ENCODE measurements at places on chromosomes 16 and 17.

DNA sequence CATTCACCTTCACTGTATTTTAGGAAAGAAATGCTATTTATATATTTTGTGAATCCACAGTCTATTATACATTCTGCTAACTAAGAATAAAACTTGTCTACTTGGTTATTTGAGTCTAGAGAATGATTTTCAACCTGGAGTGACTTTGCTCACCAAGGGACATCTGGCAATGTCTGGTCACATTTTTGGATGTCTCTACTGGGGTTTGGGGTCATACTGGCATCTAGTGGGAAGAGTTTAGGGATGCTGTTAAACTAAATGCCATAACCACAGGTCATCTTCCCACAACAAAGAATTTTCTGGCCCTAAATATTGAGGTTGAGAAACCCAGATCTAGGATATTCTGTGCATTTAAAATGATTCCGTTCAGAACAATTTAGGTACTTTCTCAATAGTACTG is 26.0 kb downstream of the KCNJ16 start:
- DNase-seq = no peak

- DNase-seq = no peak
These were observed 29.0 kb downstream of the SRL start for GRCh38 chr16:4212934-4213296.

DNA sequence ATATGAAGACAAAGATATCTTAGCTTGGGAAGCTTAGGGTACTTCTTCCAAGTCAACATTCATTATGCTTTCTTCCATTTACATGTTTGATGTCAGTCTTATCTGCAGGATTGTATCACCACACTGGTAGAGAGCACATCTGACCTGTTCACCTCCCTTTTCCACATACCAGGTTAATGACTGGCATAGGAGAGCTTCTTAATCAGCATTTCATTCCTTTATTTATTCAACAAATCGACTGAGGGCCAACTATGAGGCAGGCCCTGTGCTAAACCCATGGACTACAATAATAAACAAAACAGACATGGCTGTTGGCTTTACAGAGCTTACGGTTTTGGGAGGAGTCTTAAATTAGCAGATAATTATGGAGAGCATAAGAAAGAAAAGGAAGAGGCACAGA is 378.1 kb upstream of the CDH11 start:
- no peak for DNase-seq

DNA sequence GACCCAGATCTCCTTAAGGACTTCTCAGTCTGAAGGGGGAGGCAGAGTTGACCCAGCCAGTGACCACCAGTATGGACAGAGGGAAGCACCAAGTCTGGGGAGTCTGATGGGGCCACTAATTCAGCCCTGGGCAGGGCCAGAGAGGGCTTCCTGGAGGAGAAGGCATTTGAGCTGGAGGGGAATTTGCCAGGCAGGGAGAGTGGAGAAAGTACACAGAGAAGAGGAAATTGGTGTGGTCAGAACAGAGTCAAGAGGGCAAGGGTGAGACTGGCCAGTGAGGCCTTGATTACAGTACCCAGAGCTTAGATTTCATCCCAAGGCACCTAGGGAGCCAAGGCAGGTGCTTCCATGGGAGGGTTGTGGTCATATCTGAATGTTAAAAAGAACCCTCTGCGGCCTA is 36.3 kb downstream of the MYO15A start:
- no peak for DNase-seq

DNA sequence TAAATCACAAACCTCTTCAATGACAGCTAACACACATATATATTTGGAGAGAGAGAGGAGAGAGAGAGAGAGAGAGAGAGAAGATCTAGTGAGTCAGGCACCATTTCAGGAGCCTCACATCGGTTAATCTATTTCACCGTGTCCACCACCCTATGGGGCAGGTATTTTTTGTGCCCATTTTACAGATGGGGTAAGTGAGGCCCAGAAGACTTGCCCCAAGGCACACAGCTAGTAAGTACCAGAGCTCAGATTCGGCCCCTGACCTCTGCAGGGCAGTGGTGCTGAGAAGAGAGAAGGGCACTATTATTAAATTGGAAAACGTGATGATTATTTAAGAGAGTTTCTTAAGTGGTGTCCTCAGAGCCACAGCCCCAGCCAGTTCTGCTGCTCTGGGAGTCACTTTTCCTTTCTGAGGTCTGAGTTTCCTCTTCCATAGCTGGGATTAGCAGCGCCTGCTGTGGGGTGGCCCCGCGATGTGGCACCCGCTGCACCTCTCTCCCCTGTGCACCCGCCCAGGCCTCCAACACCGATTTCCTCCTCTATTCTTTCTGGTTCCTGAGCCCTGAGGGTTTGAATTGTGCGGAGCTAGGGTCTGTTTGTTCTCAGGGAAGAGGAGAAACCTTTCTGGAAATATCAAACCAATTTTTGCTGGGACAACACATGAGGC is 303.9 kb downstream of the IRF8 start:
- no peak for DNase-seq

GRCh38 chr17:8318010-8318935 is 8.2 kb downstream of the ARHGEF15 start:
- no peak for DNase-seq

DNA sequence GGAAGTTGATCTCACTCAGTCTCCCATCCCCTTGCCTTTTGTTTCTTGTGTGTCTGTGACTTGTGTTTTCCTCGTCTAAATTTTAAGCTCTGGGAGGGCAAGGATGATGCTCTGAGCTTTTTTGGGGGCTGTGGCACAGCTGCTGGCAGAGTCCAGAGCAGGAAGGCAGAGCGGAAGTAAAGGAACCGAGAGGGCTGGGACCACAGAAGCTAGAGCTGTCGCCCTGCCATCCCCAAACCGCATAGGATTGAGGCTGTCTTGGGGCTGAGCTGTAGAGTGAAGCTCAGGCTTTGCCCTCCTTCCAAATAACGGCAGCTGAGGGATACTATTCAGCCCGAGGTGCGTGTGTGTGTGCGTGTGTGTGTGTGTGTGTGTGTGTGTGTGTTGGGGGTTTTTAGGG is 3.8 kb upstream of the DNAH2 start:
- no peak for DNase-seq

GRCh38 chr17:17781591-17782496 is 54.9 kb downstream of the SREBF1 start:
- DNase-seq = no peak

DNA sequence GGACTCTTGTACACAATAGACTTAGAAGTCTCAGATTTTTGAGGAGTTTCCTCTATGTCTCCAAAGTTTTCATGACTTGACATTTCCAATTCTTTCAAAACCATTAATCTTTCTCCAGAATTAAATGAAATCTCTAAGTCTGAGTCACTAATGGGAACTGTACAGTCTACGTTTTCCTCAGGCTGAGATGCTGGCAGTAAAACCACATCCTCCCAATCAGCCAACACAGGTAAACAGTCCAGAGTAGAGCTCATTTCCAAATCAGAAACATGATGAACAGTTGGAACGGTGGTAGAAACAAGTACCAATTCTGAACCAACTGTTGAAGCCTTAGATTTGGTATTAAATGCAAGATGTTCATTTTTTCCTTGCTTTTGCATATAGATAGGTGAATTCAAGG is 7.9 kb downstream of the ERI2 start:
- no peak for DNase-seq

DNA sequence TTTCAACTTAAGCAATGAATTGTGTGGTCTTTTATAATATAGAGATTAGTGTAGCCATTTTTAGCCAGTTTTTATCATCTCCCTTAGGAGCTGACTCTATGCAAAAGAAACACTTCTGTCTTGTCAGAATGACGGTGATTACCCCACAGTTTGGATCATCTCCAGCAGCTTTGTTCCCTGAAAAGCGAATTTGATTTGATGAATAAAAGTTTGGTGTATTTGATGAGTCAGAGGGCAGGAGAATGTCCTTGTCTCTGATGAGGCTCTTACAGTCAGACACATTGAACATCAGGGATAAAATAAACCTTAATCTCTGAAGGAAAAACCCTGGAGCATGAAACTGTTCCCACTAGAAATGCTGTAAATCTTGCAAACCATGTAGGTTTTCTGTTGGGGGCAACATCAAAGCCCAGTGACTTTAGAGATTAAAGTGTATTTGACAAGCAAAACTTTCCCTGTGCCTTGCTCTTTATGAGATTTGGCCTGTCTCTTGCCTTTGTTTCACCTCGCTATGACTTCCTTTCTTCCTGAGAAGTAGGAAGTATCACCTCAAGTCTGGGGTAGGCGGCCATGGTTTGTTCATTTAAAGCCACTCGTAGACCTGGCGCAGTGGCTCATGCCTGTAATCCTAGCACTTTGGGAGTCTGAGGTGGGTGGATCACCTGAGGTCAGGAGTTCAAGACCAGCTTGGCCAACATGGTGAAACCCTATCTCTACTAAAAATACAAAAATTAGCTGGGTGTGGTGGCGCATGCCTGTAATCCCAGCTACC is 209.3 kb downstream of the FTO start:
- no peak for DNase-seq

GRCh38 chr16:84069540-84069939 is 26.9 kb upstream of the SLC38A8 start:
- DNase-seq = no peak

DNA sequence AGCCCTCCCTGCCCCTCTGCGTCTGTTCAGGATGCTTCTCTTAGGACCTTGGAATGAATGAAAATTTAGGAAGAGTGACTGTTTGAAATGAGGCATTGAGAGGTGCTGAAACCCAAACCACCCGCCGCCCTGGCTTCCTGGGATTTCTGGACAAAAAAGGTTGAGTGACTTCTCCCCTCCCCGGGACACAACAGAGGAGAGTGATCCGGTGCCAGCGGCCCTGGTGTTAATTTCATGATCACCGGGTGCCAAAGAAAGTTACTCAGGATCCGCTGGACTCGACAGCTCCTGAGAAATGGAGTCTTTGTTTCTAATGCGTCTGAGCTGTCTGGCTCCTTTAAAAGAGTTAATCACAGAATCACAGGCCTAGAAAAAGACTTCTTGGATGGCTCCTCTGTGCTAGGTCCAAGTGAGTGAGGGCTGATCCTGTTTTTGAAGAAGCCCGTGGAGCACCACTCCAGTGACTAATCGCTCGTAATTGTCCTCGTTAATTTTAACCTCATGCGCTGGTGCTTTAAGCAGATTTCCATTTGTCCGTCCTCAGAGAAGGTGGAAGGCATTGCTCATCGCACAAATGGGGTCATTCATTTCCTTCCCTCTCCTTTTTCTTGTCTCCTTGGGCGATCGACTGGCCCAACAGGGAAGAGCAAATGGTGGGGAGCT is 144.4 kb upstream of the ZFHX3 start:
- DNase-seq = no peak

- no peak for DNase-seq
These were observed 33.2 kb upstream of the PEMT start for GRCh38 chr17:17624741-17625140.

DNA sequence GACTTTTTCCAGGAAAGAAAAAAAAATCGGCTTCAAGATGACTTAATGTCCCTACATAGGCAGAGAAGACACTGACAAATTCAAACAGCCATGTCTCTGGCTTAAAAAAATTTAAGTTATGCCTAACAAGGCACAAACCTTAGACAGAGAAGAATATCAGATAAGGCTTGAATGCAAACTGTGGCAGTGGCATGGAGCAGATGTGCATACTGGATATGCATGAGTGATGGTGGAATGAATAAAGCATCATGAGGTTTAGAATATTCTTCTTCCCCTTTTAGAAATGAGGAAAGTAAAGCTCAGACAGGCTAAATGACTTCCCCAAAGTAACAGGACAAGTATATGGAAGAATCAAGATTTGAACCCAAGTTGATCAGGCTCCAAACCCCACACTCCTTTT is 23.2 kb upstream of the WSCD1 start:
- no peak for DNase-seq

GRCh38 chr17:57785022-57785421 is 39.9 kb upstream of the CCDC182 start:
- no peak for DNase-seq

GRCh38 chr16:68040506-68041288 is 17.6 kb downstream of the DUS2 start:
- DNase-seq = peak; percentile 89

- DNase-seq = no peak
These were observed 11.0 kb downstream of the CALB2 start for GRCh38 chr16:71369494-71369893.

- DNase-seq = no peak
These were observed 4.6 kb downstream of the SLC12A4 start for GRCh38 chr16:67963662-67964321.

DNA sequence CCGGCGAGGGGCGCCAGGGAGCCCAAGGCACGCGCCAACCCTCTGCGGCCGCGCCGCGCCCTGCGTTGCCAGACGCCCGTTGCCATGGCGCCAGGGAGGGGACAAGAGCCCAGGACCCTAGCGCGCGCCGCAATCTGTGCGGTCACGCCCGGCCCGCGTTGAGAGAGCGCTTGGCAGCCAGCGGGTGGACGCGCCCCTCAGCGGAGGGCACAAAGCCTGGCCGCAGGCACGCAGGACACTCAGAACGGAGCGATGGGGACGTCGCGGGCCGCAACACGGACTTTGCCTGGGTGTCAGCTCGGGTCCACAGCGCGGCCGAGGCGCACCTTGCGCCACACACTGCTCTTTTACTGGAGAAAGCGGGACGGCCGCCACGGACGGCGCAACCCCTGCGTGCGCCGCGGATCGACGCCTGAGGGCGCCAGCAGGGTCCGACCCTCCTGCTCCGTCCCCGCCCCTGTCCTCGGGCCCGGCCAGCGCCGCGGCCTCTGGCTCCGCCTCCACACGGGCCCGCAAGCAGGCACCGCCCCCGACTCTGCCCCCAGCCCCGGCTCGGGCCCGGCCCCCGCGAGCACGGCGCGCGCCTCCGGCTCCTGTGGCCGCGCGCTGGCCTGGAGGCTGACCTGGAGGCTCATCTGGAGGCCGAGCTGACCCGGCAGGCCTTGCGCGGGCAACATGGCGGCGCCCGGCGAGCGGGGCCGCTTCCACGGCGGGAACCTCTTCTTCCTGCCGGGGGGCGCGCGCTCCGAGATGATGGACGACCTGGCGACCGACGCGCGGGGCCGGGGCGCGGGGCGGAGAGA is at the start of gene GFER:
TSS of gene GFER (plus strand) at position 650 of the 803 bp plus-strand sequence. CDS start at position 676, 26 bp downstream.
- no peak for DNase-seq

GRCh38 chr17:37789021-37789565 is 44.2 kb upstream of the HNF1B start:
- no peak for DNase-seq

DNA sequence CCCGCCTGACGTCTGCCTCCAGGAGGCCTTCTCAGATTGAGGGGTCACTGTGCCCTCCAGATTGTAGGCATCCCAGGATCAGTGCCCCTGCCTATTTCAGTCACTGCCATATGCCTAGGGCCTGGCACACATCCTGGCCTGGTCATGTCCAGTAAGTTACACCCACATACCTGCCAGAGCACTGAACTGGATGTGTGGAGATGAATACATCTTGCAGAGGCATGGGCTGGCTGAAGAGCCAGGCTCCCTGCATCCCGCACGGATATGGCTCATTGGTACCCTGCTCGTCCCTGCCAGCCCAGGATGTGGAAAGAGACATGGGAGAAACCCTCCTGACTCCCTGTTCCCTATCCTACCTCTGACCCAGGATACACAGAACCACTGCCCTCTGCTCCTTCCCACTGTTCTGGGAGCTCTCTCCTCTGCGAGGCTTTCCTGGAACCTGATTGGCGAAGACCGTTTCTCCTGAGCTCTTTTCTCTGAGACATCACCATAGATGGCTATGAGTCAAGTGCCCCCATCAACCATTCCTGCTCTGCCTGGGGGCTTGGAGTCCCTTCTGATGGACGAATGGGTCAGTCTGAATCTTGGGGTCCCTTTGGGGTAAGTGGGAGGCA is 40.0 kb upstream of the TAC4 start:
- no peak for DNase-seq

All from activated CD8-positive, alpha-beta memory T cell treated with anti-CD3 and anti-CD28 coated beads for 48 hours (primary cell).